ENCODE measurements at places on chromosomes 12 and 14.

DNA sequence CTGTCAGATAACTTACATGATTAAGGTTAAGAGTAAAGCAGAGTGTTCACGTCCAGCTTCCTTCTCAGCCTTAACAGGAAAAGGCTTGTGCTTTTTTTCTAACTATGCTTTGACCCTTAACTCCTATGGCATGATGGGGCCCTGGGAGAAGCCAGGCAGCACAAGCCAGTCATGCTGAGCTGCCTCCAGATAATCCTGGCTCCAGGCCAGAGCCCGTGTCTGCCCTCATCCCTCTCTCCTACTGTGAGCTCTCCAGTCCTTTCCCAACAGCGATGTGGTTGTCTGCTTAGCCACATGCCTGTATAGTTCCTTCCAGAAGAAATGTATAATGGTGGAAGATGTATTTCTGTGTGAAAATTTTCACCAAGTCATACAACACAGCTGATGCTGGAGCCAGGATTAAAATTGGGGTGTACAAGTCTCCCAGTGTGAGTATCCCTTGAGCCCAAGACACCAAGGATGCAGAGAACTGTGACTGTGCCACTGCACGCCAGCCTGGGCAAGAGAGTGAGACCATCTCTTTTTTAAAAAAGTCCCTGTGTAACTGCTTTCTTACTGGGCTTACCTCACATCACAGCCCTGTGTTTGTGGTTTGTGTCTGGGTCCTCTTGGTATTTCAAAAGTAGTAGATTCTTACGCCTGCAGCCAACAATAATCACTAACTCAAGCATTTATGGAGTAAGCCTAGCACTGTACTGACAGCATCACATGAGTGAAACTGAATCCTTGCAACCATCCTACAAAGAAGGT is 7.9 kb upstream of the ITFG2 start:
- DNase-seq = no peak

- no peak for DNase-seq
Observed at GRCh38 chr12:62192903-62193250, 67.3 kb upstream of the USP15 start.

DNA sequence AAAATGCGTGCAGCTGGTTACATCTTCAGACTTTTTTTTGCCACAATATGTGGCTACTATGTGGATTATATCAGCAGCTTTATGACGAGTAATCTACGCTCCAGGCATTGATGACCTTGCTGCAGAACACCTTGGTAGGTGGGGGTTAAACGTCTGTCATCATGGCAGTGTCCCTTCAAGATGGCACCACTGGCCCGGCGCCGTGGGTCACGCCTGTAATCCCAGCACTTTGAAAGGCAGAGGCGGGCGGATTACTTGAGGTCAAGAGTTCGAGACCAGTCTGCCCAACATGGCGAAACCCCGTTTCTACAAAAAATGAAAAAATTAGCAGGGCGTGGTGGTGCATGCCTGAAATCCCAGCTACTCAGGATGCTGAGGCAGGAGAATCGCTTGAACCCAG is 177.5 kb downstream of the AEBP2 start:
- no peak for DNase-seq

DNA sequence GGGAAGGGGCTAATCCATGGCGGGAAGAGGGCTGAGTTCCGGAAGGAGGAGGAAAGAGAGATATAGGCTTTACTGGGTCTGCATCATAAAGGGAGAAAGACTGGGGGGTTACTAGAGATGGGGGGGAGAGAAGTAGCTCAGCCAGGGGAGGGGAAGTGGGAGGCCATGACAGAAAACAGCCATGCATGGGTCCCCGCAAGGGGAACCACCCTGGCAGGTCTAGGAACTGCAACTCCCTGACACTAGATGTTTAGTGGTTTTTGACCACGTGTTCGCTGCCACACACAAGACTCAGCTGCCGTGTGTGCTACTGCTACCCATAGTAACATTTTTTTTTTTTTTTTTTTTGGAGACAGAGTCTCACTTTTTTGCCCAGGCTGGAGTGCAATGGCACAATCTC is 145.0 kb downstream of the RIMBP2 start:
- DNase-seq = no peak
